SK-N-DZ (cell line): ENCODE measurements at places on chromosomes 2 and 18.

GRCh38 chr2:220353897-220354296, 726.5 kb downstream of the SLC4A3 start:
- DNase-seq = no peak

DNA sequence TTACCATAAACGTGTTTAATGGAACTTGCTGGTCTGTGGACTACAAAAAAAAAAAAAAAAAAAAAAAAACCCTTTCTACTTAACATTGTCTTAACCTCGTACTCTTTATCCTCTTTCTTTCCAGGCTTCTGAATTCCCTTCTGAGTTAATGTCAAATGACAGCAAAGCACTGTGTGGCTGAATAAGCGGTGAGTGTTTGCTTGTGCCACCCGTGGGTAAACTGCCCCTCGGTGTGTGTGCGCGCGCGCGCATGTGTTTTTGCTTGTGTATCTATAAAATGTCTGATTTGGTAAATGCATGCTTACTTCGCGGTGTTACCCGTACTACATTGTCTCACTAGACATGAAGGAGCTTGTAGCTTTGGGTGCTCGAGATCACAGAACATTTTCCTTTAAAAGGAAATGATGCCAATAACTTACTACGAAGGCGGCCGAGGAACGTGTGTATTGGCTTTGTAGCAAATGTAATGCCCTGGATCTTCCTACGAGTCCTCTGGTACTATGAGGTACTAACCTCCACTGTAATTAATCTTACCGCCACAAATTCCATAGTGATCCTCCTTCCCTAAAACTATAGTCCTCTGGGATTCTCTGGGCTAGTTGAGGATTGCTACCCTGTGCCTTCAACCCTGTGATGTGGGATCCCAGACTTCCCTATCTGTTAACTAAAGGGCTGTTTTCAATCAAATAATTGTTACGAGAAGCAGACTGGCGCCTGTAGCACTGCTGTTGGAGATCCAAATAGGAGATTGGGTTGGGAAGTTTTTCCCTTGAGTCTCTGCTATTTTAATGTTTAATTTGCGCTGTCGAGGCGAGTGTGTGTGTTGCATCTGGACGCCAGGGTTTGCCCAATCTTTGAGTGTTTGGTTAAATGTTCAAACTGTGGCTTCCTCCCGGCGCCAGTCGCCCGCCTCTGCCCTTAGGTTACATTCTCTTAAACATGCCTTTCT, 1.1 kb downstream of the ID2 start:
- peak; percentile 84 for DNase-seq

GRCh38 chr18:7696780-7697179, 129.7 kb downstream of the PTPRM start:
- no peak for DNase-seq

DNA sequence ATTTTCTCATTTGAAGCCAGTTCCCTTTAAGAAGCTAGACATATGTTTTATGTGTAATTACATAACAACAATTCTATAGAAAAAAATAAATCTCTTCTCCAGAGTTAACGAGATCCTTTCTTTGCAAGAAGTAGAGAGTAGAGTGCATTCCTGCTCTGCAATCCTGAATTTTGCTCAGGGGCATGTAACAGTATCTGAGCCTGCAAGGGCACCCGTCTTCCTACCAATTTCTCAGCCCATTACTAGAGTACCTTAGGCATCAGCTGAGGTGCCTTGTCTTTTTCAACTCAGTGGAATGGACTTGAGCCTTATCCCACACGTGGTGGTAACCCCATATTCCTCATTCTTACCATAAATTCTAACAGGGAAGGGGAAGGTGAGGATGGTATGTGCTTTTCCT, 205.9 kb downstream of the IKZF2 start:
- no peak for DNase-seq

DNA sequence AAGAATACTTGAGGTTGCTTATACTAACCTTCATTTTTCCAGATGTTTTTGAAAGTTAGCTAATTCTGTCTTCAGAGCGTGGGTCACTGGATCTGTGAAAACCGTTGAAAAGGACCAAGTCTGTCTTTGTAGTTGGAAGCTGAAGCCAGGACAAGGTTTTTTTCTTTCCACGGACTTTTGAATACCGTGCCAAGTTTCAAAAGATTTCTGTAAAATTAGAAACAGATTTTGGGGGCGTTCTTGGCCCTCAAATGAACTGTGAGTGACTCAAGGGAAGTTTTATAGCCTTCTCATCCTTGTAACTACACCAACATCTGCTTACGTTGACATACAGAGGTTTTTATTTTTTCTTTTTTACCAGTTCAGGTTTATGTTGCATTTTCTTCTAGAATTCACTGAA, at the start of gene FAP:
Gene FAP, minus strand, starts transcription at position 152 of the 400 bp plus-strand sequence. Its CDS starts 118 bp downstream, at position 34.
- DNase-seq = no peak

DNA sequence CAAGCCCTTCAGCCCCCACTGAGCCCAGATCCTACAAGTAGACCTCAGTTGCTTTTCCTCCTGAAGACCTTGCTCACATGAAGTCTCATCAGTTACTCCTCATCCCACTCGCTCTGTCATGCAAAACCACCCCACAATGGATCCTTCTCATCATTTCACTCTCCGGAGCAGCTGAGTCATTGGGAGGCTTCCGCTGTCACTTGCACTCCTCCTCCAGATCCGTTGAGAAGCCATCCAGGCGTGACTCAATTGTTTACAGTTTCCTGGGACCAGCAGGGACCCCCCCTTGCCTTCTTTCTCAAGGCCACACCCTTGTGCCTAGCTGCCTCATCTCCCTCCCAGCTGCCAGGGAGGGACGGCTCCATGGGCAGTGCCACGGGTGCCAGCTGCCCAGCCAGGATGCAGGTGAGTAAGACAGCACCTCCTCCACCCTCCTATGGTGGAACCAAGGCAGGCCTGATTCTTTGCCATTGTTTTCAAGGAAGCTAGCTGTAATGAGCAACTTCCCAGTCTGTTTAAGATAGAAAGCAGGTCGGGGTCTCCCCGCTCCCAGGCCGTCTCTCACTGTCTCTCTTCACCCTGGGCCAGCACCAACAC, 16.3 kb downstream of the GPR55 start:
- no peak for DNase-seq

- DNase-seq = no peak
Observed at GRCh38 chr2:20446255-20446916, 488 bp upstream of the RHOB start.
